ENCODE measurements at places on chromosomes 16 and 17. TPM values are rescaled to one million over a fixed set of nuclear protein-coding genes. Genes with fewer than 3 reads are reported as not detected.

The DHX40 gene
- total RNA-seq = 31.2 TPM

GRCh38 chr17:39617446-39618245 lies 9.1 kb upstream of the PPP1R1B start:
- peak; percentile 26 for DNase-seq

The CSH1 gene
- total RNA-seq = not detected

GRCh38 chr17:44587339-44587738 lies 30.1 kb downstream of the FZD2 start:
- DNase-seq = peak; percentile 16

- no peak for DNase-seq
Measured at GRCh38 chr17:50699410-50699809, 8.3 kb downstream of the ANKRD40 start.

DNA sequence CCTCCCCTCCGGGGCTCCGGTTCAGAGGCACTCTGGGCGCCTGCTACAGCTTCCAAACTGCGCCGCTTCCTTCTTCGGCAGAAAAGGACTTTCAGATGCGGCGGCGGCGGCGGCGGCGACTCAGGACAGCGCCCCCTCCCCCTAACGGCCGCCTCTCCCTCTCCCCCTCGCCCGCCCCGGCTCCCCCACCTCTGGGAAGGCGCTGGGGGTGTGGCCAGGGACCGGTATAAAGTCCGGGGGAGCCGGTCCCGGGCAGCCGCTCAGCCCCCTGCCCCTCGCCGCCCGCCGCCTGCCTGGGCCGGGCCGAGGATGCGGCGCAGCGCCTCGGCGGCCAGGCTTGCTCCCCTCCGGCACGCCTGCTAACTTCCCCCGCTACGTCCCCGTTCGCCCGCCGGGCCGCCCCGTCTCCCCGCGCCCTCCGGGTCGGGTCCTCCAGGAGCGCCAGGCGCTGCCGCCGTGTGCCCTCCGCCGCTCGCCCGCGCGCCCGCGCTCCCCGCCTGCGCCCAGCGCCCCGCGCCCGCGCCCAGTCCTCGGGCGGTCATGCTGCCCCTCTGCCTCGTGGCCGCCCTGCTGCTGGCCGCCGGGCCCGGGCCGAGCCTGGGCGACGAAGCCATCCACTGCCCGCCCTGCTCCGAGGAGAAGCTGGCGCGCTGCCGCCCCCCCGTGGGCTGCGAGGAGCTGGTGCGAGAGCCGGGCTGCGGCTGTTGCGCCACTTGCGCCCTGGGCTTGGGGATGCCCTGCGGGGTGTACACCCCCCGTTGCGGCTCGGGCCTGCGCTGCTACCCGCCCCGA lies at the start of gene IGFBP4:
TSS of gene IGFBP4 (plus strand) at position 255 of the 792 bp plus-strand sequence. CDS start at position 541, 286 bp downstream.
- DNase-seq = peak; percentile 71

DNA sequence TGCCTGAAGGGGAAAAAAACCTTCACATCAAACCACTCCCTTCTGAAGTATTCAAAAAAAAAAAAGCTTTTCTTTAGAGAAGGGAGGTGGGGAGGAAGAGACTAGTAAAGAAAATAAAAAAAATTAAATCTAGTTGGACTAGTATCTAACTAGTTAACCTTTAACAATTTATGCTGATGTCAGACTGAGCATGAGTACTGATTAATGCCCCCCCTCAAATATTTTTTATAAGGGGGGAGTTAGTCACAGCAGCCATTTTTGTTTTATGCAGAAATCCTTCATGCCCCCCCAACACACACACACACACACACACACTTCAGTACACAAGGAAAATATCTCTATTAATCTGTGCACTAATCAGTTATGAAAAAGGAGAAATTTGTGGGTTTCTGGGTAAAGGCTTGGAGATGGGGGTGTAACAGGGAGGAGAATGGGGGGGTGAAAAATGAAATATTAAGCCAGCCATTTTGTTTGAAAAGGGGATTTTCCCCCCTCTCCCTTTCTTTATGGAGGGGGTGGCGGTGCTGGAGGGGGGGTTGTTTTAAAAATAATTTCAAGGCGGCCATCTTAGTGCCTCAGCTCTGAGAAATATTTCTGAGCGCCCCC lies 4.7 kb upstream of the CHD3 start:
- DNase-seq = no peak

- DNase-seq = no peak
Measured at GRCh38 chr17:74760404-74761105, 12.1 kb downstream of the NHERF1 start.

The ST6GALNAC1 gene
- 2.7 TPM for total RNA-seq

GRCh38 chr16:71626858-71627213 lies 852 bp downstream of the MARVELD3 start:
- no peak for DNase-seq

The CCDC92B gene
- not detected for total RNA-seq

All from tibial nerve (tissue), 4 donors.